ENCODE measurements at places on chromosomes 12 and 14.

GRCh38 chr12:31057671-31058070, 16.0 kb upstream of the DDX11 start:
- DNase-seq: no peak

GRCh38 chr14:86491743-86492142, 961.8 kb downstream of the FLRT2 start:
- DNase-seq: no peak

DNA sequence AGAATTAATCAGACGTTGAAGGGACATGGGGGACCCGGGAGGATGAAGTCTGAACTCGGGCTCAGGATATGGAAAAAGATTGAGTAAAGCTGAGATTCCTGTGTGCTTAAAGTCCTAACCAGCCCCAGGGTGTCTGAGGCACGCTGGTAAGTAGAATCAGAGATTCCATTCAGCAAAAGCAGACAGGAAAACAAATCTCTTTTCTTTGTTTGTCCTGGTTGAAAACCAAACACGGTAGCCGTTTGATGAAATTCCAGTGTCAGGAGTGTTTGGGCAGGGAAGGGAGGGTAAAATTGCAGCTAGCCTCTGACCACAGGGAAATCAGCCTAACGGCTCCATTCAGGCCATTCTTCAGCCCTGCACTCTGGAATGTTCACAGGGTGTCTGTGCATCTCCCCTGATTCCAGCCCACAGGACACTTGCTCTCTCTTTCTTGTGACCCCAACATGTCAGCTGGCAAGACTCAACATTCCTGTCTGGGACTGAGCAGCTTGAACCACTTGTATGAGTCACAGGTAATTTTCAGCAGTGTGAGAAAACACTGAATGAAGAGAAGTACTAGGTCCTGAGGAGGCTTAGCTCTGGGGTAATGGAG, 31.0 kb downstream of the NINJ2 start:
- DNase-seq: peak; percentile 87

DNA sequence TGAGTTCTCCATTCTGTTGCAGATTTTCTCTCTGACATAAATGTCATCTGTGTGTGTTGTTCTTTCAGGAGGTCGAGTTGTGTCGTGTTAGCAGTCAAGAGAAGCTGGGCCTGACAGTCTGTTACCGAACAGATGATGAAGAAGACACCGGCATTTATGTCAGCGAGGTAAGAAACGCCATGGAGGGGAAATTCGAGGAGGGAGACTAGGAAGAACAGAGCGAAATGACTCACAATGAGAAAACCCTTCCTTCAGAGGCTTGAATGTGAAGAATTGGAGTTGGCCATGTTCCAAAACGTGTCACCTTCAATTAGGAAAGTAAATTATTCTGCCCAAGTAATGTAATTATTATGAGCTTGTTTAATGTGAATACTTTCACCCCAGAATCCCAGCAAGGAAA, 364.5 kb downstream of the PDZRN4 start:
- DNase-seq: no peak

- no peak for DNase-seq
Measured at GRCh38 chr14:71536015-71536740, 396.1 kb upstream of the RGS6 start.

DNA sequence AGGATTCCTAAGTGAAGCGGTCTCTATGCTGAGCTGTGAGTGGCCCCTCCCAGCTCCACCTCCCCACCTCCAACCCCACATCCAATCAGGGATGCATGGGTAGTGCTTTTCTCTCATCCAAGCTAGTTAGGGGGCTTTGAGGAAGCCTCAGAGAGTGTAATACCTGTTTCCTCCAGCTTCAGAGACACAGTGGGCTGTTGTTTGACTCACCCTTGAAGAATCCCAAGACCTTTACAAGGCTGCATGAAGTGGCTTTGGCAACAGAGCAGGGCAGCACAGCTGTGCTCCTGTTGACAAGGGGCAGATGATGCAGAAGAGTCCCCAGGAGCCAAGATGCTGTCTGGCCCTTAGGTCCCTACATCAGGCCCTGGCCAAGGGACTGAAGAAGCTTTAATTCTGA, 27.1 kb upstream of the CLMN start:
- DNase-seq: no peak

- no peak for DNase-seq
Measured at GRCh38 chr12:19217446-19217845, 87.9 kb downstream of the PLEKHA5 start.

DNA sequence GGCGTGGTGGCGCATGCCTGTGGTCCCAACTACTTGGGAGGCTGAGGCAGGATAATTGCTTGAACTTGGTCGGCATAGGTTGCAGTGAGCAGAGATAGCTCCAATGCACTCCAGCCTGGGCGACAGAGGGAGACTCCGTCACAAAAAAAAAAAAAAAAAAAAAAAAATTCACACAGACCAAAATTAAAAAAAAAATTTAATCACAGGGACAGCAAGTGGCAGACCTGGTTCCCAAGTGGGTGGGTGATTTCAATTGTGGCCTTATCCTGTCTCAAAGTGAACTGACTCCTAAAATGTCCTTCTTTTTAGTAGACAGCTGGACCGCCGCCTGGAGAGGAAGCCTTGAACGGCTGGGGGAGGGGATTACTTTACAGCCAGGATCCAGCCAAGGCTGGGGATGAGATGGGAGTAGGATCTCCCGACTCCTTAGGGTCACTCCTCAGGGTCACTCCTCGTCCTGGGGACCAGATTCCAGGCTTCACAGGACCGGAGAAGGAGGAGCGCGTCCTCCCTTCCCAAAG, 1.5 kb upstream of the KCNH3 start:
- no peak for DNase-seq

DNA sequence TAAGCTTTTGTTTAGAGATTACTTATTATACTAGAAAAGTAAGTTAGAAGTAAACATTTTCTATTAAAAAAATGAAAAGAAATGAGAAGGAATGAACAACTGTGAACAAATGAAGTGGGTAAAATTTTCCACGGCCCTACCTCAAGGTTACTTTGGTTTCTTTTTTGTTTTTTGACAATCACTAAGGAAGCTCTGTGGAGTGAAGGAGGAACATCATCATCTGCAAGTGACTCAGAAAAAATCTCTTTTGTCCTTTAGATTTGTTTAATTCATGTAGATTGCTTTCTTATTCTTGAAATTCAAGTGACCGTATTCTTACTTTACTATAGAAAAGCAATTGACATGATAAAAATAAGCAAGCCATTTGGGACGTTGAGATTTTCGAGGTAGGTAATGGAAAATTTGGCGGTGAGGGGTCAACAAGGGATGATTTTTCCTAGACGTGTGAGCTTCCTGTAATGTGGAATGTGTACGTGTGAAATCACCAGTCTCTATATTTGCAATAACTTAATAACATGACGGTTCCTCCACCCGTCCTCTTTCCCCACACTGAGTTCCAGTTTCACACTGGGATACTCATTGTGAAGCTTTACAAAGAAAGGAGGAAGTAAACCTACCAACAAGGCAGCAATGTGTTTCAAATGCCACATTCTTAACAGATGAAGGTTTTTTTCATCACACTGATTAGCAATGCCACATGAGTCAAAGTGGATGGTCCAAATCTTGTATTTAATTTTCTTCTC, 62.3 kb upstream of the EGLN3 start:
- DNase-seq: no peak

GRCh38 chr12:95634622-95635621, 83.6 kb upstream of the USP44 start:
- DNase-seq: no peak

DNA sequence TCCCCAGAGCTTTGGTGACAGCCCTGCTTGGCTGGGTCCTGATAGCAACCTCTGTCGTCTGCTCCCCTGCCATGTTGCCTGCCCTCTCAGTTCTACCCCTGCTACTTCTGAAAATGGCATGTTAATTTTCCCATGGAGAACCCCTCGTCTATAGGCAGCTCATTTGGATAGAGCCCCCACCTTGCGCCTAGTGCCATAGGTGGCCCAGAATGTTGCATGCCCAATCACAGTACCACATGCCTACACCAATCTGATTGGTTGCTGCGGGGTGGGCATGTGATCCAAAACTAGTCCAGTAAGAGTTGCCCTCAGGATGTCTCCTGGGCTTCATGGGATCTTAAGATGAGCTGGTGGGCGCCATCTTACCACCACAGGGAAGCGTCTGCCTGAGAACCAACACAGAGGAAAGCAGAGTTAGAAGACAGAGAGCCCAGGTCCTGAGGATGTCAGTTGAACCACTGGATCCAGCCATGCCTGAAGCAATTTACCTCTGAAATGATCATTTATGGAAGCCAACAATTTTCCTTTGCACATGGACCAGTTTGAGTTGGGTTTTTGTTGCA, 85.7 kb downstream of the PAPOLA start:
- DNase-seq: no peak

GRCh38 chr14:65414961-65415589, 2.5 kb downstream of the FUT8 start:
- DNase-seq: peak; percentile 30

DNA sequence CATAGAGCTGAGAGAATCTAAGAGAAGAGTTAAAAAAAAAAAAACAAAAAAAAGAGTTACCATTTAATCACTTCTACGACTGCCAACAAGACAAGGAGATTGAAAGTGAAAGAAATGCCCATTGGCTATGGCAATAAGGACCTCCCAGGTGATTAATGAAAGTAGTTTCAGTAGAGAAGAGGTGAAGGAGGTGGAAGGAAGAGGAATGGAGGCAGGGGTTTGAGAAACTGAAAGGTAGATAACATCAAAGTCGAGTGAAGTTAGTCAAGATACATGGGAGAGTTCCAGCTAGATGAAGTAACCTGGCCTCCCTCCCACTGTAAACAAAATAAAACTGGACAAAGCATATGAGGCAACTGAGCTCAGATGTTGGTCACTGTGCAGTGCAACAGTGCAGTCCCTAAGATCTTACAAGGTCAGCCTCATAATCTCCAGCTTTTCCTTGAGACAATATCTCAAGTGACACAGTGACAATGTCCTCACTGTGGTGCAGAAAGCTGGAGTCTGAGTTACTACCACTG, 118.0 kb upstream of the CCDC198 start:
- DNase-seq: no peak

DNA sequence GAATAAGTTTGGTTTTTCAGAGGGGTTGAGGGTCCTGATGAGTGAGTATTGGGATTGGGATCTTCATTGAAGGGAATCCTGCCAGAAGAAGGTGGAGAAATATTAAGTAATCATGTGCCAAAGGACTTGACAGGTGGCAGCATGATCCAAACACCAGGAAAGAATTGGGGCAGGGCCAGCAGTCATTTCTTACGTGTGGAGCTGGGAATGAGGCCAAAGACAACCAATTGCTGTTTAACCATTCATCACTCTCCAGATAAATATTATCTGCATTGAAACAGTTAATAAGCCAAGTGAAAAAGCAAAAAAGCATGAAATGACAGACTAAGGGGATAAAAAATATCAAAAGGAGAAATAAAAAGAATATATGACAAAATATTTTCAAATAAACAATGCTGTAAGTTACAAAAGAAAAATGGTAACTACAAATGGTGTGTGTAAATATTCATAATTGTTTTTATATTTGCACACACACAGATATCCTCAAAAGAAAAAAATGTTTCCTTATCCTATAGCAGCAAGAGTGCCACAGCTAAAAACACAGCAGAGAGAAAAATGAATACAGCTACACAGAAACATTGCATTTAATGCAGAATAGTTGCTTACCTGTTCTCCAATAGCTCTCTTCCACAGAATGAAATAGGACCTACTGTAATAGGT, 26.2 kb downstream of the C2CD5 start:
- DNase-seq: no peak

- DNase-seq: no peak
Measured at GRCh38 chr14:47826809-47827208, 151.4 kb upstream of the MDGA2 start.

- DNase-seq: no peak
Measured at GRCh38 chr14:50058113-50058512, 58.3 kb downstream of the VCPKMT start.

- no peak for DNase-seq
Measured at GRCh38 chr12:110077800-110078199, 29.5 kb upstream of the C12orf76 start.

GRCh38 chr12:52203079-52203921, 11.5 kb upstream of the KRT80 start:
- no peak for DNase-seq

DNA sequence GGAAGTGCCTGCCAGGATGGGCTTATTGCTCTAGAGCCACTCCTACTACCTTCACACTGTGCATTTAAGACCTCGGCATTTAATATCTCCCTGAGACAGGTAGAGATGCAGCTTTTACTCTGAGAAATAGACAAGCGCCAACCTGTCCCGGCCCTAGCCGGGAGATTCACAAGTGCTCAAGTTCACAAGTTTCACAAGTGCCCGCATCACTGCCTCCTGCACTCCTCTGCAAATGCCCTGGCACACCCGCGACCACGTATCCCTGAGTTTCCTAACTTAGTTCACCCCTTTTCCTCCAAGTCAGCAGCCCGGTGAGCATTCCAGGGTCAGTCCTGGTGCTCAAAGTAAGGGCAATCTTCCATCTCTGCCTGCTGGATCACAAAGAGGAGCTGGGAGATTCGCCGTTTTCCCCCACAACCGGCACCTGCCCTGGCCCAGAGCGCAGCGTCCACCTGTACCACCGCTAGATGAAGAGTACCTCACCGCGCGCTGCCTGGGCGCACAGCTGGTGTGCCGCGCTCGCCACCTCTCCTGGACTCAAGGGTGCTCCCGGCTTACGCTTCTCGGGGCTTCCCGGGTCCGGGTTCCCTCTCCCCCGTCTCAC, 5.0 kb upstream of the SLC38A4 start:
- DNase-seq: peak; percentile 21
